ENCODE measurements at places on chromosomes 7 and 10.

- no peak for DNase-seq
Measured at GRCh38 chr7:66503551-66504031, 125.1 kb upstream of the KCTD7 start.

GRCh38 chr7:128406314-128407232 is 3.2 kb downstream of the IMPDH1 start:
- no peak for DNase-seq

DNA sequence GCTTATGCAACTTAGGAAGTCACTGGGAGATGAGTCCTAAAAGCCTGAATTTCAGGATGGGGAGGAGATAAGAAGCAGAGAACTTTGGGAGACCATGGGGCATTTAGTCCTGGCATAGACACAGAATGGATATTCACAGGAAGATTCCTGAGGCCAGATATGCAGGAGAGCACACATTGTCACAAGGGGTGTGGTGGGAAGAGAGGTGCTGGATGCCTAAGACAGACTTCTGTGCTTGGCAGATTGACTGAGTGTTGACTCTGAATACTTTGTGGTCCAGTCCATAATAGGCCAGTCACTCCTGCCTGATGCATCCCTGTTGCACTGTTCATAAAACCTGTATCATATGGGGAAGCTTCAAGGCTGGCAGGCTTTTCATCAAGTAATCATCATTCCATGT is 18.5 kb downstream of the SRI start:
- DNase-seq = no peak

DNA sequence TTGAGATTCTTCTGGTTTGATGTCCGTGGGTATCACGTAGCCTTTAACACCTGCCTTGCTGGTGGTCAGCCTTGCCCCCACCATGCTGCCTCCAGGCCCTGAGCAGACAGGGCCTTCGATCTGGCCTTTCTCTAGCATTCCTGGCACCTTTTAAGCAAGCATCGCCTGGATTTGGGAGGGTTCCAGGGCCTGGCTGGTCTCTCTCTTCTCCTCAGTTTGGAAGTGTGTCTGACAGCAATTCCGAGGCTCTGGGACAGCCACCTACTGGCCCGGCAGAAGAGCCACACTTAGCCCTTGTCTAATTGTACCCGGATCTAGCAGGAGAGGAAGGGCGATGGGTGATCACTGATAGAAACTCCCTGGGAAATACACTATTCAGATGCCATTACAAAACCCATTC is 441.3 kb upstream of the MKI67 start:
- no peak for DNase-seq

GRCh38 chr7:23696916-23697441 is 13.0 kb upstream of the STK31 start:
- no peak for DNase-seq

DNA sequence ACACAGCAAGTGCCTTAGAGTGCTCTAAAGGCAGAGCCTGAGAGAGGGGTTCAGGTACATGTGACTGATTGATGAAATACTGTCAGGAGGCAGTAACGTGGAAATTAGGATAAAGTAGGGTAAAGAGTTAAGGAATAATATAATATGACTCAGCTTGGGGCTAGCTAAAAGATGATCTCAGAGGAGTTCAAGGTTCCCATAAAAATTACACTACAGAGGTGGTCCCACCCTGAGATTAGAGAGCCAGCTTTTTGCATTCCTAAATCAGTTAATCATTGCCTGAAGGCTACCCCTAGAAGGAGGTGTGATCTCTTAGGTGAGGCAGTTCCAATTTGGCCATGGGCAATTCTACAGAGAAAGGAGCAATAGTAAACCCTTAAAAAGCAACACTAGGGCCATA is 5.8 kb downstream of the LIPJ start:
- DNase-seq = no peak

GRCh38 chr10:68595513-68595912 is 35.4 kb downstream of the TET1 start:
- DNase-seq = no peak

DNA sequence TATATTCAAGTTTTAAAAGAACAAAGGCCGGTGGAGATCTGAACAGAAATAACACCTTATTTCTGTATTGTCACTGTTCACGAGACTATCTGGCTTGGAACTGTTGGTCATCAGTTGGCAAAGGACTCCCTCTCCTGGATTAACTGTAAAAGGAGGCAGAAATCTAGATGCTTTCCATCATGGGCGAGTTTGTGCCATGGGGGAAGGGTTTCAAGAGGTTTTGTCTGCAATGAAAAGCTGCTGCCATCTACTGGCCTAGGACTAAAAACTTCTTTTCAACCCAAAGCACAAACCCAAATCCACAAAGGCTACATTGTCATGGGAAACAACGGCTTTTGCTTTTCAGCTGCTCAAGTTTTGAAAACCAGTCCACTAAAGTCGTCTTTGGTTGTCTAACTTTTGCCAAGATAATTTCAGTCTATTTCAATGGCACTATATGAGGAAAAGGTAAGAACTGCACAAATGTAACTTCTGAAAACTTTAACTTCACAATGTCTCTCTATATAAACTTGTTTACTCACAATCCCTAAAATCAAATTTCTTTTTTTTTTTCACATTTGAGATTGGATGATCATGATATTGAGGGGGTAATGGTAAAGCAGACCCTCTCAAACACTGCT is 196.8 kb downstream of the SKAP2 start:
- DNase-seq = peak; percentile 63

DNA sequence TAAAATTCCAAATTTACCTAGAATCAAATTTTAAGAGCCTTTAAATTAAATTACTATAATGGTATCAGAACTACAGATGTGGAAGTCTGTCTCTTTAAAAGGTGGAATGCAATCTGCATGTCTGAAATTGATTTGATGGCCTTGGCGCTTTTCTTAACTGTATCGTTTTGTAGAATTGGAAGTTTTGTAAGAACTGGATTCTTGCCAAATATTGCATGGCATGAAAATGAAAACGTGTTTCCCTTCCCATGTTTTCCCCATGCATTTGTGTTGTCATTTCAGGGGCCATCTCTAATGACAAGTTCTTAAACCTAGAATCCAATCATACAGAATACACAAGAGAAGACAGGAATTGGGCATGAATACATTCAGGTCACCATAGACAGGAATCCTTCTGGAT is 162.5 kb downstream of the KIAA1217 start:
- no peak for DNase-seq

DNA sequence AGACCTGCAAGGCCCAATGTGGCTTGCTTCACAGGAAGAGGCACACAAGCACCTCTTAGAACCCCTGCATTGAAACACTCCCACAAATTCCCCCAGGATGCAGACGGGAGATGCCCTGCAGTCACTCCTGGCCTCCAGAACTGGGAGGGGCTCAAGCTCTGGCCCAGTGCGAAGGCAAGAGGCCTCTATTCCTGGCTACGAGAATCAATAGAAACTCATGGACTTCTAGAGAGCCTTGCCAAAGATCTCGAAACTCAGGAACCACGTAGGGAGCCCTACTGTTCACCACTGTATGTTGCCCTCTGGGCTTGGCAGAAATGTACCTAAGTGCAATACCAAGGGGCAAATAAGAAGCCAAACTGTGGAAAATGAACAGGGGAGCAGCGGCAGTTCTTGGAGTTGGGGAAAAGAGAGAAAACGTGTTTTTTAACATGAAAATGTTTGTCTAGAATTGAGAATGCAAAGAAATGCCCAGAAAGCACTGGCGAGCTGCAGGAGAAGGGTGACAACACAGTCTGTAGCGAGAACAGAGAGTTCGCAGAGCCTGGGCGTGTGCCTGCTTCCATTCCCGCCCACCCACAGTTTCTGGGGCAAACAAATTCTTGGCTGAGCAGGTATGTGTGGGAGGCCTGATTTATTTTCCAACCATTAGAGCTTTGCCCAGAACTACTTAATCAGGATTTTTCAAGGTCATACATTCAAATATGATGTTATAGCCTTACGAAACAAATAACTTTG is 260.5 kb upstream of the KLF14 start:
- no peak for DNase-seq

- DNase-seq = no peak
Measured at GRCh38 chr10:51815723-51816122, 116.3 kb upstream of the CSTF2T start.

GRCh38 chr7:65809259-65809981 is 63.5 kb upstream of the VKORC1L1 start:
- DNase-seq = no peak

- peak; percentile 1 for DNase-seq
Measured at GRCh38 chr7:144057954-144058353, 9.2 kb downstream of the OR2A5 start.

DNA sequence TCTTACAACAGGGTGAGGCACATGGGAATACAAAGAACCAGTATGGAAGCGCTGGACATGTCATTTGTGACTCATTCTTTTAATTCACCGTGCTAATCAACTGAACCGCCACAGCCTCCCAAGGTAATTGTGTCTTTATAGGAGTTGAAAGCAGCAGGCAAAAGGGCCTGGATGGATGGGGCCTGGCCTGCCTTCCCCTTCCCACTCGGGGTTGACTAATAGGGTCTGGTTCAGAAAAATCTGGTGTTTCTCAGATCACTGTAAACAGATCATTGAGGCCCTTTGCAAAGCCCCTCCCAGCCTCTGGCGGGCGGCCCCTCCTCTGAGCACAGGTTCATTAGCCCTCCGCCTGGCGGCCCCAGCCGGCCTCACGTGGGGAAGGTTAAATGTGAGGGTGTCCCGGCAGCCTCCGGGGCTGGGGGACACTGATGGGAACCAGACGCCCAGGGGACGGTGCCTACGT is 100.8 kb downstream of the EBF3 start:
- DNase-seq = no peak

DNA sequence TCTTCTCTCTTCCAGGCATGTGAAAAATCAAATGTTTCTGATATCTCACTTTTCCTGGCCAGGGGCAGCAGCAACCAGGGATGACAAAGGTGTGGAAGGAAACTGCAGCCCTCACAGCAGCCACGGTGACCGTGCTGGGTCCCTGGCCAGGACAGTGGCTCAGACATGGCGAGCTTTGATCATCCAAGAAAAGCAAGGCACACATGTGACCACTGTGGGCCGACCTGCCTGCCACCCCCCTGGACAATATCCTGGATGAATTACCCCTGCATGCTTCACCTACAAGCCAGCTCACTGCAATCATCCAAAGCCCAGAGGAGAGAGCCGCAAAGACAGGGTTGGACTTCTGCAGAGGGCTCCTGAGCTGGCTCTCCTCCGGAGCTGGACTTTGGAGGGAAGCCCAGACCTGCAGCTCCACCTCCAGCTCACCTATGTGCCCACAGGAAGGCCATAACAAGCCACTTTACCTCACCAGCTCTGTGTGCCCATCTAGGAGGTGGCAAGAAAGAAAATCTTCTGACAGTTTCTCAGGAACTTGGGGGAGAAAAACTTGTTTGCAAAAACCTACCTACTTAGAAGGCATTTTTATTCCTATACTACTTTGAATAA is 2.7 kb downstream of the CHST15 start:
- no peak for DNase-seq

- no peak for DNase-seq
Measured at GRCh38 chr10:47408606-47409005, 24.5 kb upstream of the ZNF488 start.

GRCh38 chr10:103114876-103115275 is 78.2 kb downstream of the NT5C2 start:
- DNase-seq = no peak

- DNase-seq = no peak
Measured at GRCh38 chr10:67100951-67101350, 175.1 kb downstream of the LRRTM3 start.

DNA sequence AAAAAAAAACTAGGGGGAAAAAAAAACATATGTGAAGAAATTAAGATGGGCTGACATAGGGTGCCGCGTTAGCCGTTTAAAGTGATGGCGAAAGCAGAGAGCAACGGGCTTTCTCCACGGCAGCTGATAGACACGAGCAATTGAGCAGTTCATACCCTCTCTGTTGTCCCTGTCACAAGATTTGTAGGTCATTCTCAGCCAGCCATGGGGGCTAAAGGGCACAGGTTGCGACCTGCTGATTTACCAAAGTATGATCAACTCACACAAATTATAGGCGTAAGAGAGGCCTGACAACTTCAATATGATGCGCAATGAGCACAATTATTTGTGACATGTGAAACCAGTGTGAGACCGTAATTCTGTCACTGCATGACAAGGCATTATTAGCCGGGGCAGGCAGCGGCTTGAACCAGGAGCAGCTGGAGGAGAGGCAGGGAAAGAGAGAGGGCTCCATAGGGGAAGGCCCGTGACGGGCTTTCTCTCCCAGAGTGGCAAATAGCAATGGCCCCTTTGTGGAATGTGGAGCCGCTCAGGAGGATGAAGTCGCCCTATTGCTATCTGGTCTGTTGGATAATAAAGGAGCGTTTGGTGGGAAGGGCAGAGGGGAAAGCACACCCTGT is 195.1 kb upstream of the HABP2 start:
- no peak for DNase-seq

GRCh38 chr7:39880556-39880955 is 69.5 kb upstream of the CDK13 start:
- no peak for DNase-seq

DNA sequence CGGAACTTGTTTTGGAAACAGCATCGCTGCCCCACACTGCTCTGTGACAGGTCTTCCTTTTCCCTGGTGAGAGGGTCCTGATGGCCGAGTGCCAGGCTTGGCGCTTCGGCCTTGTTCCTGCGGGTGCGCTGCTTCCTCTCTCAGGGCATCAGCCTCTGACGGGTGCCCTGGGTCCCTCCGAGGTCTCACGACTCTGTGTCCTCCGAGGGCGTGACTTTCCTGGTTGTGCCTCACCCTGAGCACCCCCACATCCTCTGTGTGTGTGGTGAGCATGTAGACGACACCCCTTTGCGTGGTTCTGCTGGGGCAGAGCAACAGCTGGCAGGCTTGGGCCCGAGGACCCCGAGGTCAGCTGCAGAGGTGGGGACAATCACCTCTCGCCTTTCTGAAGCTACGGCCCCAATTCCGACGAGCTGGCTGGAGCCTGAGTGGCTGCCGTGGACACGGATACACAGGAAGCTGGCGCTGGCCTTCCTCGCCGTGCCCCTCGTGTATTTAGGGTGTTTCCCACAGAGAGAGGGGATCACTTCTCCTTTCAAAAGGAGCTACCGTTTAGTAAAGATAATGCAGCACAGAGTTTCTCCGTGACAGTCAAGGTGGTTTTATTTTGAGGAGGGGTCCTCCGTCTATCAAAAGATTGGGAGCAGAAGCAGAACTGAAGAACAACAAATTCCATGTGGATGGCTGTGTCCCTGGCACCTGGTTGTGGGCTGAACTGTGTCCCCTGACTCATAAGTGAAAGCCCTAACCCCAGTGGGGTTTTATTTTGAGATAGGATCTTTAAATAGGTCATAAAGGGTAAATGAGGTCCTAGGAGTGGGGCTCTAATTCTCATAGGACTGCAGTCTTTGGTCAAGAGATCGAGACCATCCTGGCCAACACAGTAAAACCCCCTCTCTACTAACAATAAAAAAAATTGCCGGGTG is 36.2 kb upstream of the PITRM1 start:
- DNase-seq = no peak

DNA sequence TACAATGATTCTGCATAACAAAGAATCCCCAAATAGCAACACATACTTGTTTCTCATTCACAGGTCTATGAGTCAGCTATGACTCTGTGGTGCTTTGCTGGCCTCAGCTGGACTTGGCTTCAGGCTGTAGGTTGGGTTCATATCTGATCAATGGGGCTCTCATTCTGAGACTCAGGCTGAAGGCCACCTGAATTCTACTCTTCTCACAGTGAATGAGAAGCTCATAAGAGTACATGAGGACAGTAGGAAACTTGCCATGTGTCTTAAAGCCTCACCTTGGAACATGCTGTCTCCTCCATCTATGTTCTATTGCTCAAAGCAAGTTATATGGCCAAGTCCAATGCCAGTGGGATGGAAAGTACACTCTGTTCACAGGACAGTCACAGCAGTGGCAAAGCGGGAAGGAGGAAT is 292.9 kb downstream of the BMPER start:
- DNase-seq = no peak

- DNase-seq = no peak
Measured at GRCh38 chr7:106277976-106278375, 6.8 kb downstream of the NAMPT start.

- peak; percentile 79 for DNase-seq
Measured at GRCh38 chr7:51123322-51124019, 193.1 kb downstream of the COBL start.

All from T1000 (cell line).